Lung (tissue), 17 donors: ENCODE measurements at places on chromosomes 2 and 18. TPM values are rescaled to one million over a fixed set of nuclear protein-coding genes. Genes with fewer than 3 reads are reported as not detected.

The SPATA3 gene
- total RNA-seq: not detected

The CIB4 gene
- total RNA-seq: not detected

The THUMPD2 gene
- total RNA-seq: 8.3 TPM

The PGAP1 gene
- total RNA-seq: 11.5 TPM

The LRP2 gene
- 39.5 TPM for total RNA-seq

The STPG4 gene
- total RNA-seq: 0.28 TPM

DNA sequence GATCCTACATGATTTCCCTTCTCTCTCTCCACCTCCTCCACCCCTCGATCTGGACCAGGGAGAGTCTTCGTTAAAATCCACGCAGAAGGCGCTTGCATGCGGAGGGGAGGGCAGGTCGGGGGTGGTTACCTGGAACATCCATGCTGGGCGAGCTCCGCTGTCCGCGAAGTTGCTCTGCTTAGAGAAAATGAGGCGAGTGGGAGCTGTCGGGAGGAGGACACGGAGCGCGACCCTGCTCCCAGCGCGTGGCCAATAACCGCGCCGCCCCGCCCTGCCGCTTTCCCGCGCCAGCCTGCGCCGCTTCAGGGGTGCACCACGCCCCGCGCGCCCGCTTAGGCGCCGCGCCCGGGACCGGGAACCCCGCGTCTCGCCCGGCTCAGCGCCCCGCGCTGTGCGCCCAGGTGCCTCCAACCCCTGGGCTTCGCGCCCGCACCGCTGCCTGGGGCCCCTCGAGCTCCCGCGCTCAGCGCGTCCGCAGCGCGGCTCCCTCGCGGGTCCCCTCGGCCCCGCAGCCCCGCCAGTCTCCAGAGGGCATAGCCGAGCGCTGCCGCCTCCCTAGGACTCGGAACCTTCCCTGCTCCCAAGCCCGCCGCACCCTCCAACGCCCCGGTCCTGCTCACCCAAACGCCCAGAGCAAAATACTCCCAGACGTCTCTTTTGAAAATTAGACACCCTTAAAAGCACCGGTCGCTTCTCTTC is 636 bp downstream of the CBLN2 start:
- no peak for DNase-seq
- peaks cover 21% of the 10 kb centered on the region for H3K27me3 ChIP-seq
- no peak overlapping the region for H3K4me3 ChIP-seq
- H3K36me3 ChIP-seq: no peaks in the 10 kb centered on the region

DNA sequence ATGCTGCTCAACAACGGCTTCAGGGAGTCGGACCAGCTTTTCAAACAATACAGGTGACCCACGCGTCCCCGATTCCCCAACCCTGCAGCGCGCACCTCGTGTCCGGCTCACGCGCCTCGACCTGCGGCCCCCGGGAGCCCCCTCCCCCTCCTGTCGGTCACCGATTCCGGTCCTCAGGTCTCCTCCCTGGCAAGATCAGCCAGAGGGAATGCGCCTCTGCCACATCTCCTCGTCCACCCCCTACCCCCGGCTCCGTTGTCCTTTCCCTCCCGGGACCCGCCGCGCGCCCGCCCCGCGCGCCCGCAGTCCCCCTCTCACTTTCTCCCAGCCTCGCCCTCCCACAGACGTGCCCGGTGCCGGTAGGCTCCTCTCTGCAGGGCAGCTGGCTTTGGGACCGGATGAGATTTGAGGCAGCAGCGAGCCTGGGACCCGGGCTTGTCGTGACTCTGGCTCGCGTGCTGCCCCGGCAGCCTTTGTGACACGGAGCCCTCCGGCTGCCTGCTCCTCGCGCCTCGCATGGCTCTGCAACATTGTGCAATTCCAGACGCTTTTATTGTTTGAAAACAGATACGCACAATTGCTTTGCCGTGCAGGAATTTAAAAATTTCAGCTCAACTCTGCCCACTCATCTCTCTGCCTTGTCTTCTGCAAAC is 558 bp downstream of the TTC39C start:
- H3K36me3 ChIP-seq: no peaks in the 10 kb centered on the region
- H3K4me1 ChIP-seq: peaks cover 22% of the 10 kb centered on the region
- H3K27me3 ChIP-seq: no peaks in the 10 kb centered on the region
- DNase-seq: peak; percentile 70
- H3K4me3 ChIP-seq: peak overlapping the region; percentile 75

DNA sequence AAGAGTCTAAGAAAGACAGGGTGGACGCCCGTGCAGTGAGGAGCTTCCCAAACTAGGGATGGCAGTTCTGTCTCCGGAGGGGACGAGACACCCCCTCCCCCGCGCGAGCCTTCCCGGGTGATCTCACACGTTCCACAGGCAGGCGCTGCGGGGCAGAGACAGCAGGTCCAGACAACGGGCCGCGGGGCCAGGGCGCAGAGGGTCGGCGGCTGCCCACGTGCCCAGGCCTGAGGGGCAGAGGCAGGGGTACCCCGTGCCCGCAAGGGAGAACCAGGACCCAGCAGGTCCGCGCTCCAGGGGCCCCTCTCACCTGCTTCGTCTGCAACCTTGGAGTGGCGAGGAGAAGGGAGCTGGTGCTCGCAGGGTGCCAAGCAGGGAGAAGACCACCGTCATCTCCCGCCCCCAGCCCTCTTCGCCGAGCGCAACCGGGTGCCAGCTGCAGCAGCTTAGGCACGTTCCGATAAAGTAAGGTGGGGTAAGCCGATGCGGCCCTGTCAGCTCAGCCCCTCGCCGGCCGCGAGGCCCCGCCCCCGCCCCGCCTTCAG is at the start of gene GPR155:
GPR155 (minus strand) TSS at position 467 of the 545 bp plus-strand sequence. CDS start 5,073 bp downstream, outside the sequence.
- no peaks in the 10 kb centered on the region for H3K4me1 ChIP-seq
- H3K27ac ChIP-seq: peak within 1 kb of the TSS; percentile 82

- no peaks in the 10 kb centered on the region for H3K27me3 ChIP-seq
- no peak overlapping the region for H3K27ac ChIP-seq
- H3K4me3 ChIP-seq: no peak overlapping the region
- H3K36me3 ChIP-seq: no peaks in the 10 kb centered on the region
- no peak for DNase-seq
- H3K4me1 ChIP-seq: no peaks in the 10 kb centered on the region
Observed at GRCh38 chr2:230643576-230644291, 68.9 kb upstream of the CAB39 start.

DNA sequence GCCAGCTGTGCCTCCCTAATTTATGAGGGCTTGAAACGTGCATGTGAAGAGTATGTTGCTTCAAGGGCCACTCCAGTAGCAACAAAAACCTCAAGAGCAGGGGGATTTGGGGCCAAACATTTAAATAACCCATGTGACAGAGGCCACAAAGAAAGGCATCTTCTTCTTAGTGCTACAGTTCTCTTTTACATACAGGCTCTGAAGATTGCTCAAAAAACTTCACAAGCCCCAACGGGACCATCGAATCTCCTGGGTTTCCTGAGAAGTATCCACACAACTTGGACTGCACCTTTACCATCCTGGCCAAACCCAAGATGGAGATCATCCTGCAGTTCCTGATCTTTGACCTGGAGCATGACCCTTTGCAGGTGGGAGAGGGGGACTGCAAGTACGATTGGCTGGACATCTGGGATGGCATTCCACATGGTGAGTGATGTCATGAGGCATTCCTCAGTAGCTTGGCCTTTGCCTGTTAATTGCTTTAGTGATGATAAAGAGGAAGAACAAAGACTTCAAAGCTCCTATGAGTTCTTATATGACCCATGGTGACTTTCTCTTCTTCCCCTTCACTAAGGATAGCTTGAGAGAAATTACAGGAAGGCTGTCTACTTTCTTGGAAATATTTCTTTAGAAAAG is 40.1 kb downstream of the NRP2 start:
- H3K27ac ChIP-seq: peak overlapping the region; percentile 13
- H3K4me1 ChIP-seq: peaks cover 27% of the 10 kb centered on the region
- no peaks in the 10 kb centered on the region for H3K36me3 ChIP-seq
- no peaks in the 10 kb centered on the region for H3K27me3 ChIP-seq

GRCh38 chr2:153299809-153300208 is 178.8 kb downstream of the RPRM start:
- H3K36me3 ChIP-seq: no peaks in the 10 kb centered on the region
- no peaks in the 10 kb centered on the region for H3K27me3 ChIP-seq
- no peaks in the 10 kb centered on the region for H3K4me1 ChIP-seq
- H3K4me3 ChIP-seq: no peak overlapping the region

- H3K36me3 ChIP-seq: no peaks in the 10 kb centered on the region
- DNase-seq: no peak
- H3K27me3 ChIP-seq: no peaks in the 10 kb centered on the region
Observed at GRCh38 chr2:96551605-96552314, 15.2 kb downstream of the ARID5A start.

DNA sequence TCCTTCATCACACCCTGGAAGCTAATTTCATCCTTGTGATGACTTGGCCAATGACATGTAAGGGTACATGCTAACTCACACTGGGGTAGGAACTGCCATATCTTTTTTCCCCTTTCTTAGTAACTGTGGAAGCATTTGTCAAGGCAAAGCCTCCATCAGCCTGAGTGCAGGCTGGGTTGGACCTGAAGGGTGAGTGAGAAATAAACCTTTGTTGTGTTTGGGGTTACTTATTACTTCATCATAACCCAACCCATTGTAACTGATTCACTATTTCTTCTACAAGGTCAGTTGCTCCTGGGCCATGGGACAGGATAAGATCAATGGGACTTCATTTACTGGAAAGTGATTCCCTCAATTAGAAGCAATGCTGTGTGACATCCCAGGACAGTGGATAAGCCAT is 108.4 kb downstream of the COL6A3 start:
- H3K4me3 ChIP-seq: no peak overlapping the region
- DNase-seq: no peak
- no peaks in the 10 kb centered on the region for H3K36me3 ChIP-seq
- peaks cover 1% of the 10 kb centered on the region for H3K4me1 ChIP-seq
- no peaks in the 10 kb centered on the region for H3K27me3 ChIP-seq

GRCh38 chr2:75959724-75960471 is 249.2 kb upstream of the GCFC2 start:
- DNase-seq: no peak
- no peaks in the 10 kb centered on the region for H3K27me3 ChIP-seq
- H3K4me3 ChIP-seq: no peak overlapping the region
- H3K27ac ChIP-seq: no peak overlapping the region
- H3K36me3 ChIP-seq: no peaks in the 10 kb centered on the region

DNA sequence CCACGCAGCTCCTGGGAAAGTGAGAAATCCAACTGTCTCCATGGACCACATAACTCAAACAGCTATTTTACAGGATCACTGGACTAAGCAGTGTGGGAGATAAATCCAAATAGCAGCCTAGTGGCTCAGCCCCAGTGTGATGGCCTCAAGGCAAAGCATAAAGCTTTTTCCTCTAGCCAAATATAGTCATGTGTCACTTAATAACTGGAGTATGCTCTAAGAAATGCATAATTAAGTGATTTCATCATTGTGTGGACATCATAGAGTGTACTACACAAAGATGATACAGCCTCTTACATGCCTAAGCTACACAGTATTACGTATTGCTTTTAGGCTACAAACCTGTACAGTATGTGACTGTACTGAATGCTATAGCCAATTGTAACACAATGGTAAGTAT is 31.8 kb upstream of the ST8SIA3 start:
- no peaks in the 10 kb centered on the region for H3K27me3 ChIP-seq
- no peak for DNase-seq

- no peak for DNase-seq
- H3K27ac ChIP-seq: no peak overlapping the region
- no peaks in the 10 kb centered on the region for H3K27me3 ChIP-seq
- no peaks in the 10 kb centered on the region for H3K4me1 ChIP-seq
- no peak overlapping the region for H3K4me3 ChIP-seq
- no peaks in the 10 kb centered on the region for H3K36me3 ChIP-seq
Observed at GRCh38 chr2:101231240-101231639, 21.4 kb upstream of the CNOT11 start.

DNA sequence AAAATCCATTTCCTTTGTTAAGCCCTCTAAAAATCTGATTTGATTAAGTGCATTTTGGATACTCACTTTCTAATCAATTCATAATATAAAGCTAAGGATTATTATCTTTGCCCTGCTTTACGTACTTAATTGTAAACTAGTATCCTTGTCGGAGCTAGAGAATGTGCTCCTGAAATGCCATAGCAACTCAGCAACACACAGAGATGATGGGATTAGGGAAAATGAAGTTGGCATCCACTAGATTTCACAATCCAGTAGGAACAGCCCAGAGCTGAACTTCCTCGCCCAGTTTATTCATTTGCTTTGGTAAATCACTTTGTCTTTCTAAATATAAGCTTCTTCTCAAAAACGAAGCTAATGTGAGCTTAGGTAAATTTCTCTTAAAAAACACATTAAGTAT is 386.3 kb downstream of the CTNNA2 start:
- no peaks in the 10 kb centered on the region for H3K4me1 ChIP-seq
- H3K27me3 ChIP-seq: no peaks in the 10 kb centered on the region
- no peak overlapping the region for H3K4me3 ChIP-seq
- no peak for DNase-seq
- no peaks in the 10 kb centered on the region for H3K36me3 ChIP-seq

GRCh38 chr2:226835420-226835795 is 446 bp upstream of the RHBDD1 start:
- peak overlapping the region; percentile 53 for H3K4me3 ChIP-seq
- H3K4me1 ChIP-seq: peaks cover 7% of the 10 kb centered on the region
- peak overlapping the region; percentile 80 for H3K27ac ChIP-seq
- no peaks in the 10 kb centered on the region for H3K36me3 ChIP-seq
- DNase-seq: no peak

- no peaks in the 10 kb centered on the region for H3K27me3 ChIP-seq
- no peak overlapping the region for H3K4me3 ChIP-seq
- no peaks in the 10 kb centered on the region for H3K36me3 ChIP-seq
- no peak overlapping the region for H3K27ac ChIP-seq
- DNase-seq: no peak
Observed at GRCh38 chr18:25340762-25341161, 11.2 kb downstream of the ZNF521 start.

DNA sequence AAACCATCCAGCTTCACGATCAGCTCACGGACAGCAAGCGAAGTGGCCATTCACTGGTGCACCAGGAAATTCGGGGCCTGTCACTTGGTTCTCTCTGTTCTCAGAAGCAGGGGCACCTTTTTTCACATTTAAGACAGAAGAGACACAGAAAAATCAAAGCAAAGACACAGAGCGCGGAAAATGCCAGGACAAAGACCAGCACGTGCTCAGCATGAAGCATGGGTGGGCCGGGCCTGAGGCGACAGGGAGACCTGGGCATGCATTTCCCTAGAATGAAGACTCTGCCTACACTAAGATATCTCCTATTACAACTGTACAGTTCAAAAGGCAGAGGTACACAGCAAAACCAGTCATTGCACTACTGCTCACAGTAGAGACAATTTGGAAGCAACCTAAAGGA is 117.4 kb upstream of the ID2 start:
- no peak for DNase-seq
- no peaks in the 10 kb centered on the region for H3K4me1 ChIP-seq
- no peak overlapping the region for H3K4me3 ChIP-seq

GRCh38 chr2:164910101-164910899 is 45.0 kb downstream of the SLC38A11 start:
- H3K4me1 ChIP-seq: peaks cover 9% of the 10 kb centered on the region
- no peaks in the 10 kb centered on the region for H3K27me3 ChIP-seq
- H3K36me3 ChIP-seq: no peaks in the 10 kb centered on the region
- no peak overlapping the region for H3K4me3 ChIP-seq

DNA sequence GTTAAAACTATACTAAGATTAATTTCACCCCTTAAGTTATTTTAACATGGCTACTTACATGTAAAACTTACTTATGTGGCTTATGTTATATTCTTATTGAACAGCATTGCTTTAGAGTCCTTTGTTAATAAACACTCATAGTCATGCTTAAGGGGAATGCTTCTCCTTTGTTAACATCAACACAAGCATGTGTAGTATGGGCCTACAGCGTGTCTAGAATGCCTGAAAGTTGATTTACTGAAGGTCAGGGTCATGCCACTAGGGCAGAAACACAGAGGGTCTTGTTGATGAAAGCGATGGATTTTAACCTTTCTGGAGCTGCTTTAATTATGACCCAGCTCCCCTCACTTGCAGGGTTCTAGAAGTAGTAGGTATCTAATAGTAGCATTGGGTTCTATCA is 159.8 kb upstream of the DLX2 start:
- H3K36me3 ChIP-seq: no peaks in the 10 kb centered on the region
- H3K27me3 ChIP-seq: no peaks in the 10 kb centered on the region
- H3K27ac ChIP-seq: no peak overlapping the region
- H3K4me1 ChIP-seq: no peaks in the 10 kb centered on the region
